ENCODE measurements at places on chromosomes 7 and 10. TPM values are rescaled to one million over a fixed set of nuclear protein-coding genes. Genes with fewer than 3 reads are reported as not detected.
A peak's percentile ranks its signal among the peaks of the same experiment; 100 is the strongest.

- peak; percentile 70 for DNase-seq
These were observed 1.2 kb upstream of the ADD3 start for GRCh38 chr10:110006358-110007160.

- DNase-seq: no peak
These were observed 59.2 kb downstream of the SLC16A12 start for GRCh38 chr10:89476150-89476549.

DNA sequence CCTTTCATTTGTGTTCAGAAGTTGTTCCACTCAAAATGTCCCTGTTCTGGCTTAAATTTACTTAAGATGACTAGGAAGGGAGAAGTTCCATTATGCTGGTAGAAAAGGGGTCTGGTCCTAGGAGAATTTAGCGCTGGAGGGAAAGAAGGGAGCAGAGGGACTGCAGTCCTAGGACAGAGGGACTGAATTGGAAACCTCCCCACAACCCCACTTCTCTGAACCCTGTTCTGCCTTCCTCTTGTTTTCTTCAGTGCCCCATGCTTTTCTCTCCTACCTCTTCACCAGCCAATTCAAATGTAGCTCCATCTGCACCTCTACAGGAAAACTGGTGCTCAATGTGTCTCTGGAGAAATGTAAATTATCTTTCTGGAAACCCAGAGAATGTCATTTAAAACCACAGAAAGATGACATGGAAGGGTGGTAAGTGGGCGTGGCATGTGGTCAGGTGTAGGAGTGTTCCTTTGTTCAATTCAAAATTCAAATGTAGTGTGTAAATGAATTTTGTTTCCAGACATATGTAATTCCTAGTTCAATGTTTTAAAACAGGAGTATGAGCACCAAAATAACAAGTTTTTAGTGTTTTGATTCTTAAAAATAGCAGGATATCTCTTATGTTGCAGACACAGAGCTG, 24.0 kb upstream of the RHOBTB1 start:
- DNase-seq: no peak

DNA sequence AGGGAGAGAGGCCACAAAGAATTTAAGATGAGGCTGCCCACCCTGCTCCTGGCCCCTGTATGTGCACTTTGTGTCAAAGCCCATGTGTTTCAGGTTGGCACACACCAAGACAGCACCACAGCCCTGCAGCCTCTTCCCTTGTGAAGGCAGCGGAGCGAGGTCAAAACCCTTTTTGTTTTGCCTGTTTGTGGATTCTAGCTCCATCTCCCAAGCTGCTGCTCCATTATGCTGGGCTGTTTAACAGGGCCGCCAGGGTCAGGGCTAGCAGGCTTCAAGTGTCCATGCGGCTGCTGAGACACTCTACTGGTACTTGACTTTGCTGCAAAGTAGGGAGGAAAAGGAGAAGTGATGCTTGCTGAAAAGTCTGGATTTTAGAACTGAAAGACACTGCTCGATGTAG, 142.3 kb upstream of the EFCAB10 start:
- DNase-seq: no peak

- DNase-seq: no peak
These were observed 117.0 kb downstream of the OAT start for GRCh38 chr10:124301736-124302135.

PON1 gene
- not detected for polyA plus RNA-seq
